ENCODE measurements at places on chromosomes 5 and 9.
A peak's percentile ranks its signal among the peaks of the same experiment; 100 is the strongest.

DNA sequence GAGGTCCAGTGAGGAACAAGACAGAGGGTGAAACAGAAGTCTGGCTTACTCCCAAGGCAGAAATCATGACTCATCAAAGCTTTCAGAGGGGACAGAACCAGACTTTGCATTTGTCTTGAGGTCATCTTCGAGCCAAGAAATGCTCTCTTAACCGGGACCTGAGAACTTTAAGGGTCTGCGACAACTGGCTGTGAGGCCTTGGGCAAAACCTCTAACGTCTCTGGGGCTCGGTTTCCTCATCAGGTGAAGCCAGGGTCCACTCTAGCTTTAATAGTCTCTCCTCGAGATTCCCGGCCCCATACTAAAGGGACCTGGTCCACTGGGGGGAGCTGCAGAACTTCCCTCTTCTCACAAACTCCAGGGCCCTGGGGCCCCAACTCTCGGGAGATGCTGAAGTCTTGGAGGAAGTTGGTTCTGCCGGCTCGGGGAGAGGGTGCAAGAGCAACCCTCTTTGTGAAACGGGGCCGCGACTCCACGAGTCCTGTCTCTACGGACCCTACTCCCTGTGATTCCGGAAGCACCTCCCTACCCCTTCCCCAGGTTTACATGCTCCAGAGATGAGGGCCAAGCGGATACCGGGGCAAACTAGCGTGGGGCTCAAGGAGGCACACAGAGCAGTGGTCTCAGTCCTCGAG is 2.6 kb downstream of the GLIS3 start:
- DNase-seq, result no peak

DNA sequence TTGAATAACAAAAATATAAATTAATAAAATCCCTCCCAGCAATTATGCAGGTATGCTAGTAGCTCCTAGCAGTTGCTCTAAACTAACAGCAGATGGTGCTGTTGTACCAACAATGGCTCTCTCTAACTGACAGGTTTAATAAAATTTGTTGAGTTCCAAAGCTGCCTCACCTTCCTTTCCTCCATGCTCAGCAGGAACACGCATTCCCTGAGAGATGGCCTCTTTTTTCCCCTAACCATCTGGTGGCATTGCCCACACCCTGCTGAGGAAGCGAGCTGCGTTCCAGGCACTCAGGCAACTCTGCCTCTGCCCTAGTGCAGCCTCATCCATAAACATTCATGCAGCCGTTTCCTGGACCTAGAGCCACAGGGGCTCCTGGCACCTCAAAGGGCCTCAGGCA is 106.2 kb downstream of the KLHL3 start:
- DNase-seq, result peak; percentile 66

DNA sequence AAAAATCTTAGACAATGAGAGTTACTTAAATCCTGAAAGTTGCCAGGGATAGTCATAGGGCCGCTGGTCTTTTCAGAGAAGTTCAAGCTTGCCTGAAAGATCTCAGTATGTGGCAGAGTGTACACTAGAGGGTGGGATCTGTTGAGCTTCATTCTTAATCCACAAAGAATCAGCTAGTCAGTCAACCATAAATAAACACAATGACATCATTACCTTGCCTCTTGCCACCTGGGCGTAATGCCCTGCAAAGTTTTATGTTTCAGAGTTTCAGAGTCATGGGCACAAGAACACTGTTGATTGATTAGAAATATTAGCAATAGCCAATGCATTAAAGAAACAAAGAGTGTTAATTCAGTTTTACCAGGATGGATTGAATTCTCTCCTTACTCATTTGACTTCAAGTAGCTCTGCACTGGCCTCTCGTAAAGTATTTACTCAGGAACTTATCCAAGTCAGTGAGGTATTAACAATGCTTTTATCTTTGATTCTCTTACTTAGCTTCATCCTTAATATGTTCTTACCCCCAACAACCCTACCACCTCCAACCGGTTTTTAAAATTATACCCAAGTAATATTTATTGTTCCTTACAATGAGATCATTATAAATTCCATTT is 14.3 kb upstream of the ANXA1 start:
- DNase-seq, result no peak

DNA sequence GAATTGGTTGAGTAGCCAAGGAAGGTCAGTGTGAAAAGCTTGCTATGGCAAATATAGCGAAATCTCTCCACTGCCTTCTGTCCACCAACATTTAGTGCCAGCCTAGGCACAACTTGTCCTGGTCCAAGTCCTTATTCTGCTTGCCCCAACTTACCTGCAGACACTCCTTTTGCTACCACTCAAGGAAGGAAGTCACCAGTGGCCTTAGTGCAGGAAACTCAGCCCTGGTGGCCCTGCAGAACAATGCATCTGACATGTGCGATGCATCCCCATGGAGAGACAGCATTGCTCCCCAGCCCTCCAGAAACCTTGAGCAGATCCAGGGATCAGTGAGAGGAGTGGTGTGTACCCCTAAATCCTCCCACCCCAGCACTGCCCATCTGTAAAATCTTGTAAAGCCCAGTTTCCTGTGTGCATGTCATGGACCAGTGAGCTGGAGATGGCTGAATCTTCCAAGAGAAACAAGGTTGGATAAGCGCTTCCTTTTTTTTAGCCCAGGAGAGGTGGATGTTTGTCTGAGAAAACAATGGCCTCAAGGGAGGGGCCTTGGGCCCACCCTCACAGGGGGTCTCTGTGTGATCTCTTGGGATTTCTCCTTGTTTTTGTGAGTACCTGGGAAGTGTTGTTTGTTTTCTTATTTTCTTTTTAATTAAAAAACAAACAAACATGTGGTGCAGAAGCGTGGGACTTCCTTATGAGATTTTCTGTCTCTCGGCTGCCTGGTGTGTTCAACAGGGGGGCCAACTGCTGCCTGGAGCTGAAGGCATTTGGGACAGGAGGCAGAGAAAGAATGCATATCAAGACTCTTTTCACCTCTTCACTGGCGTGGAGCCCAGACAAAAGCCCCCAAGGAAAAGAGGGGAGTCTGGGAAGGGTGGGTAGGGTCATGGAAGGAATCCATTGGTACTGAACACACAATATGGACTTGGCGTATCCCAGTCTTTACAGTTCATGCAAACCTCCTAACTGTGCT is 3.6 kb downstream of the FOXI1 start:
- DNase-seq, result no peak

- no peak for DNase-seq
These were observed 107.1 kb downstream of the SEMA5A start for GRCh38 chr5:9438596-9439354.

- no peak for DNase-seq
These were observed 12.9 kb upstream of the RHOBTB3 start for GRCh38 chr5:95718203-95718602.

DNA sequence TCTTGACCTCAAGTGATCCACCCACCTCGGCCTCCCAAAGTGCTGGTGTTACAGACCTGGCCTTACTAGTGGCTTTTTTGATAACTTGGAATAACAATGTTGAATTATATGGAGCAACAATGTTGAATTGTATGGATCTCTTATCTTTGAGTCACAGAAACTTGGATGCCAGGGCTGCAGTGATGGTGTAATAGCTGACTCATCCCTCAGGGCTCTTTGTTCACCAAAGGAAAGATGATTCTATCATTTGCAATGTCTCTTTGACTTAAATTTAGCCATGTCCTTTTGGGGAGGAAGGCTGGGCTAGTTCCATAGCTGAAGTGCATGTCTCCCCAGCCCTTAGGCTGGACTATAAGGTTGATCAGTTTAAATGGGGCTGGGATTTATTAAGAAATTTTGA is 172.3 kb downstream of the PDZD2 start:
- no peak for DNase-seq

GRCh38 chr5:133233616-133234015 is 181.8 kb downstream of the HSPA4 start:
- DNase-seq, result no peak

DNA sequence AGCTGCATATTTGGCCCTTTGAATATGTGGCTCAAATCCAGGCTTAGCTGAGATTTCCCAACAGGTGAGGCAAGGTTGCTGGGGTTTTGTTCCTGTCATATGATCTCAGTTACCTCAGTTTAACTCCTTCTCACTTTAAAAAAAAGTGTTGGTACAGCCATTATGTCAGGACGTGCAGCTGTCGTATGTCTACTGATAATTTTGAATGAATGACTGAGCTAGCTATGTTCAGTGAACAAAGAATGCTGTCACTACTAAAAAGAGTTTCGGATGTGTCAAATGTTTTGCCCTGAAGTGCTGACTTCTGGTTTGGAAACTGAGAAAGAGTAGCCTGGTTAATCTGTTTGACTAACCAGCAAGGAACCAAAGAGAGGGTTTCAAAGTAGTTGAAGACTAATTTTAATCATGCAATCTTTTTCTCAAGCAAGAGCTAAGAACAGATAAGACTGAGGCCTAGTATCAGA is 106.3 kb upstream of the NR3C1 start:
- no peak for DNase-seq

- no peak for DNase-seq
These were observed 62.3 kb downstream of the MAST4 start for GRCh38 chr5:66658516-66658915.

DNA sequence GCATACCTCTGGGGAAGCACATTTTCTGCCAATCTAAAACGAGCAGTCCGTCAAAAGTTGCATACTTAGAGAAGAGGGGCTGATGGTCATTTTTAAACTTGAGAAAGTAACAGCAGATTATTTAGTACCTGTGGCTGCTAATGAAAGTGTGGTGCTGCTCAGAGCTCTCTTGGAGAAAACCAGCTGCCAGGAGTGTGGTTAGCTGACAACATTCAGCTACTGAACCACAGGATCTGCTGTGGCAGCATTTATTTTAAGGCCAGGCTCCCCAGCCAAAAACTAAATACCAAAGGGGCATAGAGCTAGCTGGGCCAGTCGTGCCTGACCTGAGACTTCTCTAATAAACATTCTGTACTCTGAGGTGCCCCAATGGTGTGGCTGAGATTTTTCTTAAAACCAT is 203.6 kb downstream of the EDIL3 start:
- no peak for DNase-seq

DNA sequence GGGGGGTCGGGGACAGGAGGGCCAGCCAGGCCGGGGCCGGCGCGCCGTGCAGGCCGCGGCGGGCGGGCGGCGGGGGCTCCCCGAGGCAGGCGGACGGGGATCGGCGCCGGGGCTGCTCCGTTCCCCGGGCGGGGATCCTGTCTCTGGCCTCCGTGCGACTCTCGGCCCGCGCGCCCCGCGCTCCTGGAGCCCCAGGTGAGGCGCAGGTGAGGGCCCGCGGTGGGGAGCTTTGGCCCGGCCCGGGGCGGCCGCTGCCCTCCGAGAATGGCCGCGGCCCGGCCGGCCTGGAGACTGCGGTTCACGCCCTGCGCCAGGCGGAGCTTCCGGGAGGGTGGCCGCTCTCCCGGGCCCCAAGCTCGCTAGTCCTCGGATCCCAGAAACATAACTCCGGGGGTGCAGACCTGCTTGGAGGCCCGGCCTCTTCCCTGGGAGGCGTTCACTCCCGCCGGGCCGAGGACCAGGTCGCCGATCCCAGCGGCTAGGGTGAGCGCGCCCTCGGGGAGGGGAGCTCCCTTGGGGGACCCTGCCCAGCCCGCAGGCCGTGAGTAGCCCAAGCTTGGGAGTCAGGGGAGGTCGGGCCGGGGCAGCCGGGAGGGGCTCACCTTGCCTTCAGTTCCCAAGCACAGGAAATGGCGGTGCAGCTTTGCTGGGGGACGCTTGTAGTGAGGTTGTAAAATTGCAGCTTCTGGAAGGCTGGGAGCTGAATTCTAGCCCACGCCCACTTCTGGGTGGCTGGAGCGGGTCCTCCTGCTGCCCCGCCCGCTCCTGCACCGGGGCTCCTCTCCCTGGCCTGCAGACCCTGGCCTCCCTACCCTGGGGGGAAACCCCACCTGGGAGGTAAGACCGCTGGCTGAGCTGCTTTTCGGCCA is 723 bp downstream of the PPP1R26 start:
- peak; percentile 65 for DNase-seq

- DNase-seq, result no peak
These were observed 21.2 kb upstream of the LOX start for GRCh38 chr5:122099060-122099790.

DNA sequence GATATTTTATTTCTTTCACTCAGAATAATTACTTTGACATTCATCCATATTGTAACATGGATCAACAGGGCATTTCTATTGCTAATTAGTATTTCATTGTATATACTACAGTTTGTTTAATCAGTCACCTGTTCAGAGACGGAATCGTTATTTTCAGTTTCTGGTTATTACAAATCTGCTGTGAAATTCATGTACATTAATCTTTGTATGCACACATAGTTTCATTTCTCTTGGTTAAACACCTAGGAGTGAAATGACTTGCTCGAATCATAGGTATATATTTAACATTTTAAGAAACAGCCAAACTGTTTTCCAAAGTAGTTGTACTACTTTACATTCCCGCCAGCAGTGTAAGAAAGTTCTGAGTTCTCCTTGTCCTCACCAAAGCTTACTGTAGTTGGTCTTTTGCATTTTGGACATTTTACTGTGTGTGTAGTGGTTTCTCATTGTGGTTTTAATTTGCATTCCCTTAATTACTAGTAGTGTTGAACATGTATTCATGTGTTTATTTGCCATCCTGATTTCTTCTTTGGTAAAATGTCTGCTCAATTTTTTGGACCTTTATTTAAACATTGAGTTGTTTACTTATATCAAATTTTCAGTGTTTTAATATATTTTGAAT is 198.2 kb downstream of the SAXO1 start:
- no peak for DNase-seq

DNA sequence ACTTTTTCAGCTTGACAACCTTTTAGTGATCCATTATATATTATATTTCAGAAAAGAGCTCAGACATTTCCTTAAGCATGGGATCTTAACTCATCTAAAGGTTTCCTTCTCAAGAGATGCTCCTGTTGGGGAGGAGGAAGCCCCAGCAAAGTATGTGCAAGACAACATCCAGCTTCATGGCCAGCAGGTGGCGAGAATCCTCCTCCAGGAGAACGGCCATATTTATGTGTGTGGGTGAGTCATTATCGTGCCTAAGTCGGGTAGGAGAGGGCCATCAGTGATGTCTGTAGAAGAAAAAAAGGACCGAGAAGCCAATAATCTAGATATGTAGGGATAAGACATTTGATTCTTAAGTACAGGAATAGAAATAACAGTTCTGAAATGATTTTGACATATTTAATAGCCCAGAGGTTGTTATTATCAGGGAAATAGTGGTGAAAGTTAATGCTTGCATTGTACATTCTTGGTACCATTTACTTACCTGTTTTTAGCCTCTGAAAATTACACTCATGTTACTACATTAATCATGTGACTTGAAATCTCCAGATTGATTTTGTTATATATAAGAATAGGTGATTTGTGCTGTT is 28.2 kb downstream of the MTRR start:
- no peak for DNase-seq

DNA sequence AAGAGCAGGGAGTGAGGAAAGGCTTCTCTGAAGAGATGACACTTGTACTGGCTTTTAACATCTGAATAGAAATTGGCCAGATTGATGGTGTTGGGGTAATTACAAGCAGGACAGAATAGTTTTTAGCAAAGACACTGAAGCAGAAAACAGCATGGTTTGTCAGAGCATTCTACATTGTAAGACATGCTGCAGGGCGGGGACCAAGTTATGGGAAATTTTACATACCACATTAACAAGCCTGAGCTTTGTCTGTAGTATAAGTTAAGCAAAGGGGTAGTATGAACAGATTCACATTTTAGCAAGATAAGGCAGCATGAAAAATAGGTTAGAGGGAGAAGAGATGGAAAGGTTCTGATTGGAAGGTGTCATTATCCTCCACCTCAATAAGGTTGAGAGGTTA is 66.5 kb downstream of the JMY start:
- no peak for DNase-seq

Measured in retina (tissue), 1 donor.